Activated CD8-positive, alpha-beta memory T cell treated with anti-CD3 and anti-CD28 coated beads for 1 hour (primary cell): ENCODE measurements at places on chromosomes 11 and 22.

DNA sequence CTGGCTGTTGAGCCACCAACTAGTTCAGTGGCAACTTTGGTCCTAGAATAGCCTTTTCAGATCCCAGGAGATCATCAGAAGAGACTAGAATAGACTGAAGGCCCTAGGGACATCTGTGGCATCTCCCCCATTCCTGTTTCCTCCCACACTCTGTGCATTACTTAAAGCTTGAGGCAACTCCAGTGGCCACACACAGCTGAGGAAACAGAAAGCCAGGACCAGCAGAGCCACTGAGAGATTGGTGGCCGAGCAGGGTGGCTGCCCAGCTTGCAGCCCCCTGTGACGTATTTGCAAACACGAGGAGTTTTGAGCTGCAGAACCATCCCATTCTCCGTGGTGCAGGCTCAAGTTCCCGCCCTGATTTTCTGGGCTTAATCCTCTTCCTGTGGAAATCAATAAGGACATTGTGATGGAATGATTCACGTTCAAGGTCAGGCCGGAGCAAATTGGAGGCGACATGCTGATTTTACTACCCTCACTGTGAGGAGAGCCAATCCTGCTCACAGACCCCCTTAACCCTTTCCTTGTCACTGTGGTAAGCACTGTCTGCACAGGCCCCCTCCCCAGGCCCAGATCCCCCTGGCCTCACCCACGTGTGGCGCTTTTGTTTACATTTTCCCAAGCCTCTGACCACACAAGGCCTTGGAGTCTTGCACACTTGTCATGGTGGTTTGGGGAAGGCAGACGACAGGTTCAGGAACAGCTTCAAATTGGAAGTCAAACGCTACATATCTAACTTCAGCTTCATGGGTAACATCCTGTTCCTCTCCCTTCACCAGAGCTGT is 69.1 kb upstream of the MYOD1 start:
- no peak for DNase-seq

DNA sequence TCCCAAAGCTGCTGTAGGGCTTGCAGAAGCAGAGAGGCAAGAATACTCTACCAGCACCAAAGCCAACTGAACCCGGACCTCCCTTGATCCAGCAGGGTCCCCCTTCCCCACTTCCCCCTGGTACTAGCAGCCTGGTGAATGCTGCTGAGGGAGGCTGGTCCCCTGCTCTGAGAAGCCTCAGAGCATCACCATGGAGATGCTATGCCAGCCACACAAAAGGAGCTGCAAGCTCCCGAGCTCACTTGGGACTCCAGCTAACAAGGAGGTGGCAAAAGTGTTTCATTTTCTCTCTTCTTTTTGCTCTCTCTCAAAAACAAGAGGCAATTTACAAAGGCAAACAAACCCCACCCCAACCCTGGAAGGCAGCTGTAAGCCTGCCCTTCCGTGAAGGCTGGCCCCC is 509.8 kb downstream of the BUD13 start:
- no peak for DNase-seq

- DNase-seq: no peak
These were observed 220.2 kb upstream of the SNX19 start for GRCh38 chr11:131136486-131136885.

DNA sequence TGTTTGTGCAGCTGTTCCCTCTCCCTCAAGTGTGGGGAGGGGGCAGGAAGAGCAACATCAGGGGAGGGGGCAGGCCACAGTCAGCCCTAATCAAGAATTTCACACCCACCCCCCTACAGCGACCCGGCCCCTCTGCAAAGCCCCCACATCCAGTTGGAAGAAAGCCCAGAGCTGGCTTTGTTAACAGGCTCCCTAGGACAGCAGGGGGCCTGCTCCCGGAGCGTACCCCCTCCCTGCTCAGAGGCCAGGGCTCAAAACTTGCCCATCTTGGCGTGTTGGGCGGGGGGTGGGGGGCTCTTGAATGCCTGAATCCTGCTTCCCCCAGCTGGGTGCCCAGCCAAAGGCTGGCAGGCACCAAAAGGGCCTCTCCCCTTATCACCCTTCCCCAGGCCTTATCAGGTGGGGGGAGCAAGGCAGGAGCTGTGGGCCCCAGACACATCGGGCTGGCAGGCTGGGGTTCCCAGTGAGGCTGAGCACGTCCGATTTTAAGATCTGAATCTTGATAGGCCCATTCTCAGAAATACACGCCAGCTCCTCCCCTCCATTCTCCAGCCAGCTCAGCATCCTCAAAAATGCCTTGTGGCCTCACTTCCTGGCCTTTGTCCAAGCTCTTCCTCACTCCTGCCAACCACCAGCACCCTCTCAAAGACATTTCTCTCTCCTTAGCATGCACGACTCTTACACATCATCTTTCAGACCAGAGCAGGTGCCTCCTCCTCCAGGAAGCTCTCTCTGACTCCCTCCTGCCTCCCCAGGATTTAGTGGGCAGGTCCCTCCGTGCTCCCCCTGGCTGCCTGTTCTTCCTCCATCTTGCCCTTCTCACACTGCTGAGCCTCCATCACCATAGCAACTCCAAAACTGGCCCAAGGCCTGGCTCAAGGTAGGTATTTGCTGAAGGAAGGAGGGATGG is 384.8 kb downstream of the MN1 start:
- DNase-seq: no peak

DNA sequence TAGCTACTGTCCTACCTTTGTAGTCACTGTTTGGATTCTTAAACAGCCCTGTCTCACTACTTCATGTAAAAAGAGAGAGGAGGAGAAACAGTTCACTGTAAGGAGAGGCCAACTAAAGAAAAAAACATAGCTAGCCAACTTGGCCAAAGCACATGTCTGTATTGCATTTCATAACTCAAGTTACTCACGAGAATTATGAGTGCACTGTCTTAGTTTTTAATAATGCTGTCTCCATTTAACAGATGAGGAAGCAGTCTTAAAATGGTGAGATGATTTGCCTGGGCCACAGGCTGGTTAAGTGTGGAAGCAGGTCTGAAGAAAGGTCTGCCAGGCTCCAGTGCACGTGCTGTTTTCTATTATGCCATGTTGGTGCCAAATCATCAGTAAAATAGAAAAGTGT is 104.5 kb downstream of the UVRAG start:
- no peak for DNase-seq

- DNase-seq: no peak
These were observed 852 bp downstream of the TRAF6 start for GRCh38 chr11:36509201-36509639.
